ENCODE measurements at places on chromosomes 5 and 9.

DNA sequence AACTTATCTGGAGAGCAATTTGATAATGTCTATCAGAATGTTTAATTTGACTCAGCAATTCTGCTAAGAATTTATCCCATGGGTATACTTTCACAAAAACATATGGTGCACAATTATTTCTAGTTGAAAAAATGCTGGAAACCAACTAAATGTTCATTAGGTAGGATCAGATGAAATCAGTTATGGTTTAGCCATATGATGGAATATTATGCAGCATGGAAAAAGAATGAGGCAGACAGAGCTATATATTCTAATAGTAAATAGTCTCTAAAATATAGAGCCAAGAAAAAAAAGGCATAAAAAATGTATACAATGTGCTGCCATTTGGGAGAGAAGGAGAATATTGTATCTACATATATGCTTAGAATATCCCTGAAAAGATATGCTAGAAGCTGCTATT is 3.6 kb upstream of the SPATA6L start:
- no peak for DNase-seq

DNA sequence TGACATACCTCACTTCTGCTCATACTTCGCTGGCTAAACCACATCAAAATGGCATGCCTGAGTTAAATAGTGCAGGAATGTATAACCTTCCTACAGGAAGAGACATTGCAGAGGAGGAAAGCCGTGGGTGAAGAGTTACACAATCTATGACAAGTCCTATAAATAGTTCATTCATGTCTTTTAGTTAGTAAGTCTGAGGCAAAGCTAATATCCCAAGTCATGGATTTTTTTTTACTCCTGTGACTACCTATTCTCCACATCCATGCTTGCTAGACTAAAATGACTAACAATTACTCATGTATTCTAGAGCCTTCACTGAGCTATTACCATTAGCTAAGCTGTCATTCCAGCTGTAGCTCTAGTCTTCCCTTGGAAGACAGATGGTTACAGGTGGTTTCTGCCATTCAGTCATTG is 391.3 kb downstream of the NR2F1-AS1 start:
- DNase-seq: no peak

GRCh38 chr9:95756986-95757385 is 118.5 kb upstream of the ERCC6L2 start:
- no peak for DNase-seq

- DNase-seq: no peak
Measured at GRCh38 chr5:177531209-177531940, 14.6 kb upstream of the DDX41 start.

DNA sequence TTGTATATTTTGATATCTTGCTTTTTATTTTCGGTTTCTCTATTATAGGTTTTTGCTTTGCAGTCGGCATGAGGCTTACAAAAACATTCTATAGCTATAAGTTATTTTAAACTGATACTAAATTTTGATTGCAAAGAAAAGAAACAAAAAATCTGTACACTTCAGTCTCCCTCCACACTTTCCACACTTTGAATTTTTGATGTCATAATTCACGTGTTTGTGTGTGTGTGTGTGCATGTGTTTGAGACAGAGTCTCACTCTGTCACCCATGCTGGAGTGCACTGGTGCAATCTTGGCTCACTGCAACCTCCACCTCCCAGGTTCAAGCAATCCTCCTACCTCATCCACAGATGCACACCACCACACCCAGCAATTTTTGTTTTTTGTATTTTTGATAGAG is 124.9 kb downstream of the MRPS30 start:
- DNase-seq: no peak

GRCh38 chr9:27124151-27124550 is 15.1 kb downstream of the TEK start:
- no peak for DNase-seq

- no peak for DNase-seq
Measured at GRCh38 chr5:93519740-93520139, 61.3 kb downstream of the NR2F1-AS1 start.

DNA sequence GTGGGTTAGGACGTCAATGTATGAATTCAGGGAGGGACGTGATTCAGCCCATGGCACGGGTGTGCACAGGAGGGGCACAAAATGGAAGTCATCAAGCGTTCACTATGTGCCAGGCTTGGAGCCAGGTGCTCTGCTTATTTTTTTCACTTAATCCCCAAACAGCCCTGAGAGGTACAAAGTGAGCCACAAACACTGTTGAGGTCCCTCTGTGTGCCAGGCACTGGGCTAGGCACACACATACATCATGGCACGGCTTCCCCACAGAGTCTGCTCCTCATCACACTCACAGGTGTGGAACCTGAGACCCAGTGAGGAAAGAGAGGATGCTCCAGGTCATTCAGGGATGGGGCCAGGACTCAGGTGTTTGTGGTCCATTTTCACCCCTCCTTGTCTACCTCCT is 68.1 kb downstream of the GALNT12 start:
- no peak for DNase-seq

DNA sequence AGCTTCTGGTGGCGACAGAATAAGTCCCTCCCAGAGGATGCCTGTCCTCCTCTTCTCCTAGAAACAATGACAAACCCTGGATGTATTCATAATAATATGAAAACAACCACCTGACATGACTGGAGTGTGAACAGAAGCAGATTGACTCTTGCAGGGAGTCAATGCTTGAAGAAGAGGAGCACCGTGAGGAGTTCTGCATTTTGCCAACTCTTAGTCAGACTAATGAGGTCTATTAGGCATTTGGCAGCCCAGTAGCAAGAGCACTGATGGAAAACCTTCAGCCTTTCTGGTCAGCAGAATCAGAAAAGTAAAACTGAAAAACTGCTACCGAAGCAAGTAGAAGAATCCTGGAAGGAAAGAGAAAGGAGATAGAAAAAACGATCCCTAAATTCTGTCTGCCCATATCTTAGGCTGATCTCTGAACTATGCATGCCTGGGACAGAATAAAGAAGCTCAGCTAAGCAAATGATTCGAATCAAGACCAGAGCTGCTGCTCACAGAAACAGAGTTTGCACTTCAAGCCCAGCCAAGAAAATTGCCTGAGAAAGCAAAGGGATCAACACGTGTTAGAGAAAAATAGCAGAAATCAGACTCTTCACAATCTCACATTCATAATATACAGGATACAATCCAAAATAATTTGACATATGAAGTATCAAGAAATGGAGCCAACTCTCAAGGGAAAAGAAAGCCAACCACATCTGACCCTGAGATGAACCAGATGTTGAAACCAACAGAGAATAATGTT is 69.5 kb upstream of the OSMR start:
- DNase-seq: no peak

- DNase-seq: no peak
Measured at GRCh38 chr5:2373631-2374030, 377.8 kb downstream of the IRX2 start.

GRCh38 chr9:27924502-27924901 is 351.2 kb upstream of the C9orf72 start:
- DNase-seq: no peak

DNA sequence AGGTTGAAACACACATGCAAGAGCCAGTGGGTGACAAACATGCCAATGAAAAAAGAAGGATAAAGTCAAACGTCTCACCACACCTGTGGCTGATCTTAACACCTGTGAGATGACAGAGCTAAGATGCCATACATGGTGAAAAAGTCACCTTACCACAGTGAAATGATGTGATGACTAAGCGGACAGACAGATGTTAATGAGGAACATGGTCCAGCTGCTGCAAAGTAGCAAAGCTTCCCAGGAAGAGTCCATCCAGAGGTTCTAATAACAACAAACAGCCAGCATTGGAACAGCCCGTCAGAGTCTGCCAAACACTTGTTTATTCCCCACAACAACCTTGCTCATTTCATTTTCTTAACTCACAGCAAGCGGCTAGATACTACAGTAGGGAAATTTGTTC is 1.9 kb downstream of the KIAA1191 start:
- no peak for DNase-seq

- DNase-seq: no peak
Measured at GRCh38 chr9:7819984-7820383, 20.4 kb upstream of the DMAC1 start.

DNA sequence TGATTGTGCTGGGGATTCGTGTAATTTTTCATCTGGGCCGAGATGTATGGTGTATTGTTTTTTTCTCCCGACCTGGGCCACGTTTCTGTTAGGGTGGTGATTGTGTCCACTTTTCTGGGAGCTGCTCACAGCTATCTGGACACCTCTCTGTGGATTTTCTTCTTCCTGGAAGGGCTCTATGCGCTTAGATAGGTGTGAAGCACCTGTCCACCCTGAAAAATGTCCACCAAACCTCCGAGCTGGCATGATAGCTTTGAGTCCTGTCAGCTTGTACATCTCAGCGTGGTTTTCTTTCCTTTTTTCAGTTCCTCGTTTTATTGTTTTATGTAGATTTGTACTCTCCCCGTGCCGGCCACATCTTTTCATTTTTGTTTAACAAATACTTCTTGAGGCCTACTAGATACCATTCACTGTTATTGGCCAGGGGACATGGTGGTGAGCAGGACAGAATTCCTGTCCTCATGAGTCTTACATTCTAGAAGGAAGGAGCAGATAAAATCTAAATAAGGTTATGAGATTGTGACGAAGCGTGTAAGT is 1.1 kb downstream of the UGCG start:
- DNase-seq: no peak

- DNase-seq: no peak
Measured at GRCh38 chr5:1245905-1246576, 20.9 kb downstream of the SLC6A18 start.

DNA sequence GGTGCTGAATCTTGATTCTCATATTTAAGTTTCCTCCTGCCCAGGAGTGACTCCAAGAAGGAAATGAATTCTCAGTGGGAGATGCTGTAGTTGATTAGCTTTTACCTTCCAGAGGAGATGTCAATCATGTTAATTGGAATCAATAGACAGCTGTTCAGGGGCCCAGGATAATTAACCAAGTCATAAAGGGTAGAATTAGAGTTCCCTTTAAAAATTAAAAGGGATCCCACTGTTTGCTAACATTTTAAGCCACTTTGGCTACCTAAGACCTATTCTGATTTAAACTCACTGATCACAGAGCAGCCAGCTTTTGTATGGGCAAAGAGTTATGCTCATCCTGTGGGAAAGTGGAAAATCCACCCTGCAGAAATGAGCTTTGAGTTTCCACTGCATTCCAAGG is 249.6 kb downstream of the SLIT3 start:
- DNase-seq: no peak

- no peak for DNase-seq
Measured at GRCh38 chr9:71487061-71487460, 281.3 kb downstream of the CEMIP2 start.

DNA sequence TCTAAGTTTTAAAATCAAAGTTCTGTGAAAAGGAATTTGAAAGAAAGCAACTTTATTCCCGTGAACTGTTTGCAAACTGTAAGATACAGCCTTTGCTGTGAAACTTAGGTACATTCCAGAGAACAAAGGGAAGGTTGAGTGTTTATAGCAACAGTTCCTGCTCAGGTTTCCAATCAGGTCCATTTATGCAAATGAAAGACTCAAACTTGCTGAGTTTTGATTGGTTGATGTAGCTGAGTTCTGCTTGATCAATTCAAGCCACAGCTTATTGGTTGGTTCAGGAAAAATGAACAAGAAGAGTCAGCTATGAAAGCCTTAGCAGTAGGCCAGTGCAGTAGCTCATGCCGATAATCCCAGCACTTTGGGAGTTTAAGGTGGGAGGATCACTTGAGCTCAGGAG is 37.9 kb downstream of the SLC27A6 start:
- DNase-seq: no peak

DNA sequence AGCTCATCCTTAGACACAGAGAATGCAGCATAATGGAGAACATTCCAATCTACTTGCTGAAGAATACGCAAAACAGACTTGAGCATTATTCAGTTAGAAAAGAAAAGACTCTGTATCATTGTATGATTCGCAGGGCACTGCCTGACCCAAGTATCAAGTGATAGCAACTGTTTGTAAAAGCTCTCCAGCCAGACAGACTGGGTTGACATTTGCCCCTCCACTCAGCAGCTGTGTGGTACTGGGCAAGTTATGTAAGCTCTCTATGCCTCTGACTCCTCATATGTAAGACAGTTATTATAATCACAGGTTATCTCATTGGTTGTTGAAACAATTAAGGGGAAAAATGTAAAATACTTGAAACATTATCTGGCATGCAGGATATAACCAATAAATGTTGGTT is 505.0 kb downstream of the ELAVL2 start:
- DNase-seq: no peak

- DNase-seq: no peak
Measured at GRCh38 chr5:133884569-133885311, 83.7 kb downstream of the C5orf15 start.

DNA sequence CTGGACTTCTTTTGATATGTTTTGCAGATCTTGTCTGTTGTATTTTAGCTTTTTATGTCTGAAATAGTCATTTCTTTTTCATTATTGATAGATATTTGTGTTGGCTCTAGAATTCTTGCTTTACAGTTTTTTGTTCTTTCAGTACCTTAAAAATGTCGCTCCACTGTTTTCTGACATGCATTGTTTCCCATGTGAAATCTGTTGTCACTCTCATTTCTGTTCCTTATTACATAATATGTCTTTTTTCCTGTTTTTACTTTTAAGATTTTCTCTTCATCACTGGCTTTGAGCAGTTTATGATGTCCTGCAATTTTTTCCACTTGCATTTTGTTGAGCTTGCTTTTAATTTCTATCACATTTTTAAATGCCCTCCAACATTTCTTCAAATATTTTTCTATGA is 270.4 kb upstream of the TARS1 start:
- DNase-seq: no peak

DNA sequence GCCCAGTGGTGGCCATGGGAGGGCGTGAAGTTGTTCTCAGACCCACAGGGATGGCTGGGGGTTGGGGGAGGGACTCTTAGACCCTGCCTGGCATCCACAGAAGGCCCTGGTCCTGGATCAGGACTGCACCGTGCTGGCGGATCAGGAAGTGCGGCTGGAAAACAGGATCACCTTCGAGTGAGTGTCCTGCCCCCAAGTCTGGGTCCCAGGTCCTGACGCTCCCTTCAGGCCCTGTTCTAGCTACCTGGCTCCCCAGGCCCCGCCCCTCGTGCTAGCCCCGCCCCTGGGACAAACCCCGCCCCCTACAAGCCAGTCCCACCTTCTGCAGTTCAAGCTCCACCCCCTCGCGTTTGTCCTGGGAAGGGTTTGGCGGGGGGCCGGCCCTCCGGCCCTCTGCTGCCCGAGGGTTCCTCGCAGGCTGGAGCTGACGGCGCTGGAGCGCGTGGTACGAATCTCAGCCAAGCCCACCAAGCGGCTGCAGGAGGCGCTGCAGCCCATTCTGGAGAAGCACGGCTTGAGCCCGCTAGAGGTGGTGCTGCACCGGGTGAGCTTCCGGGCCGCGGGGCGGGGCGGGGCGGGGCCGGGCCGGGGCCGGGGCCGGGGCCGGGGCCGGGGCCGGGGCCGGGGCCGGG is 12.9 kb downstream of the RGS14 start:
- DNase-seq: no peak

DNA sequence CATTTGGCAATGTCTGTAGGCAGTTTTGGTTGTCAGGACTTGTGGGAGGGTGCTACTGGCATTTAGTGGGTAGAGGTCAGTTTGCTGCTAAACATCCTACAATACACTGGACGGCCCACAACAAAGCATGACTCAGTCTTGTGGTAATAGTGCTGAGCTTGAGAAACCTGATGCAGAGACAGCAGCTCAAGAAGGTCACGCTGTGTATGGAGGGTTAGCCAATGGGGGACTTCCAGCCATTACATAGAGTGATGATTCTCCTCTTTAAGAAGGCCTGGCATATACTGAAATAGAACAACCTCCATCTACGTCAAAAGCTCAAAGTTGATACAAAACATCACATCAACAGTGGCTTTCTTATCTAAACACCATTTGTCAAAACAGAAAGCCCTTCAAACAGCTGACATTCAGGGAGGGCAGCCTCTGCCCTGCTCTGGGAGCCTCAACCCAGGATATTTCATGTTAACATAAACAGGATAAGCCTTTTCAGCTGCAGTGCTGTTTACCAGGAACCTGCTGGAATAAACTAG is 143.0 kb downstream of the GPBP1 start:
- DNase-seq: no peak
